Type B pancreatic cell (in vitro differentiated cells): ENCODE measurements at places on chromosomes 6 and 20.
A peak's percentile ranks its signal among the peaks of the same experiment; 100 is the strongest.

DNA sequence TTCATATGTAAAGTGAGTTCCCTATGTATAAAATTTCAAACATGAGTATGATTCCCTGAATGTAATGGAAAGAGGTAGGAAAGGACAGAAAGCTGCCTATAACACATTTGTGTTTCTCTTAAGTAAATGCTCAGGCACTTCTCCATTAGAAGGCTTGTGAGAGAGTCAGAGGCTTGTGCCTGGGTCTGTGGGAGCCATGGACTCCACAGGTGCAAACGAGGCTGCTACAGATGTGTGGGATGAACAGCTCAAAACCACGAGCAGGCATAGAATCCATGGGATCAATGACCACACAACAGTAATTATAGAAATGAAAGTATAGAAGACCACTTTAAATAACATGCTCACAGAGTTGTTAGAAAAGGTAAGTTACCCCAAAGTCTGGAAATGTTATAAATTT, 134.4 kb downstream of the ARID1B start:
- H3K4me1 ChIP-seq, result peaks cover 17% of the 10 kb centered on the region
- H3K27me3 ChIP-seq, result no peaks in the 10 kb centered on the region
- H3K27ac ChIP-seq, result no peak overlapping the region
- H3K4me3 ChIP-seq, result no peak overlapping the region

- H3K27me3 ChIP-seq, result peaks cover 7% of the 10 kb centered on the region
- H3K36me3 ChIP-seq, result no peaks in the 10 kb centered on the region
- DNase-seq, result no peak
- no peak overlapping the region for H3K4me3 ChIP-seq
- H3K4me1 ChIP-seq, result no peaks in the 10 kb centered on the region
- no peak overlapping the region for H3K27ac ChIP-seq
Measured at GRCh38 chr6:50661636-50662035, 51.7 kb upstream of the TFAP2D start.

DNA sequence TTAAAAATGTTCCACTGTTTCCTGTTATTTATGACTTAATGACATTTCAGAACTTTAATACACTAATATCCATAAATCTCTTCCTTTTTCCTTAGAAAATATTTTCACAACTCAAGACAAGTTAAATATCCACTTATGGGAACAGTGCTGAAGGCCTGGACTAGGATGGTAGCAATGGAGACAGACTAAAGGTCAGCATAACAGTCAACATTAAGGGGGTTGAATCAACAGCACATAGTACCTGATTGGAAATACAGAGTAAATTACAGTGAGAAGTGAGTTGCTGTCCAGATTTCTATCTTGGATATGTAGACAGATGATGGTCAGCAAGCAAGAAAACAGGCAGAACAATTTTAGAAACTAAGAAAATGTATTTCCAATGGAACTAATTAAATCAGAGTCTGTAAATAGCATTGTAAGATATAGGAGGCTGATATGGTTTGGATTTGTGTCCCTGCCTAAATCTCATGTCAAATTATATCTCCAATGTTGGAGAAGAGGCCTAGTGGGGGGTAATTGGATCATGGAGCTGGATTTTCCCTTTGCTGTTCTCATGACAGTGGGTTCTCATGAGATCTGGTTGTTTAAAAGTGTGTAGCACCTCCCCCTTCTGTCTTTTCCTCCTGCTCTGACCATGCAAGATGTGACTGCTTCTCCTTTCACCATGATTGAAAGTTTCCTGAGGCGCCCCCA, 682.7 kb downstream of the MAFB start:
- peak overlapping the region; percentile 27 for H3K4me3 ChIP-seq
- no peaks in the 10 kb centered on the region for H3K27me3 ChIP-seq
- DNase-seq, result no peak
- peaks cover 29% of the 10 kb centered on the region for H3K4me1 ChIP-seq
- H3K36me3 ChIP-seq, result no peaks in the 10 kb centered on the region

DNA sequence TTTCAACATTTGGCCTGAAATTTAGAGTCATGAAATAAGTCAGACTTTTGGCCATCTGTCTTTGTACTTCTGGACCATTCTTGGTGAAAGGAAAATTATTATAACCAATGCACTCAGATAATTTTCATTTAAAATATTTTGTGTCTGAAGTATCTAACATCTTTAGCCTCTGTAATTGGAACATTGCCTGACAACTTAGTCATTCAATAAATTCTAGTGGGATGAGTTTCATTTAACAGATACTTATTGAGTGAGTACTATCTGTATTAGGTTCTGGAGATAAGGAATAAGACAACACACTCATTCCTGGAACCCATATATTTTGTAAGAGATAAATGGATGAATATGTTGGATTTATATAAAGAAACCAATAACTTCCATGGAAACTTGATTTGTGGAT, 536.0 kb downstream of the BCKDHB start:
- no peak for DNase-seq
- no peak overlapping the region for H3K4me3 ChIP-seq
- H3K27me3 ChIP-seq, result no peaks in the 10 kb centered on the region
- peaks cover 18% of the 10 kb centered on the region for H3K4me1 ChIP-seq
- no peaks in the 10 kb centered on the region for H3K36me3 ChIP-seq

GRCh38 chr6:25329161-25329817, 50.1 kb downstream of the CARMIL1 start:
- no peaks in the 10 kb centered on the region for H3K27me3 ChIP-seq
- H3K4me3 ChIP-seq, result no peak overlapping the region
- H3K36me3 ChIP-seq, result no peaks in the 10 kb centered on the region
- no peak for DNase-seq
- H3K4me1 ChIP-seq, result peaks cover 27% of the 10 kb centered on the region

DNA sequence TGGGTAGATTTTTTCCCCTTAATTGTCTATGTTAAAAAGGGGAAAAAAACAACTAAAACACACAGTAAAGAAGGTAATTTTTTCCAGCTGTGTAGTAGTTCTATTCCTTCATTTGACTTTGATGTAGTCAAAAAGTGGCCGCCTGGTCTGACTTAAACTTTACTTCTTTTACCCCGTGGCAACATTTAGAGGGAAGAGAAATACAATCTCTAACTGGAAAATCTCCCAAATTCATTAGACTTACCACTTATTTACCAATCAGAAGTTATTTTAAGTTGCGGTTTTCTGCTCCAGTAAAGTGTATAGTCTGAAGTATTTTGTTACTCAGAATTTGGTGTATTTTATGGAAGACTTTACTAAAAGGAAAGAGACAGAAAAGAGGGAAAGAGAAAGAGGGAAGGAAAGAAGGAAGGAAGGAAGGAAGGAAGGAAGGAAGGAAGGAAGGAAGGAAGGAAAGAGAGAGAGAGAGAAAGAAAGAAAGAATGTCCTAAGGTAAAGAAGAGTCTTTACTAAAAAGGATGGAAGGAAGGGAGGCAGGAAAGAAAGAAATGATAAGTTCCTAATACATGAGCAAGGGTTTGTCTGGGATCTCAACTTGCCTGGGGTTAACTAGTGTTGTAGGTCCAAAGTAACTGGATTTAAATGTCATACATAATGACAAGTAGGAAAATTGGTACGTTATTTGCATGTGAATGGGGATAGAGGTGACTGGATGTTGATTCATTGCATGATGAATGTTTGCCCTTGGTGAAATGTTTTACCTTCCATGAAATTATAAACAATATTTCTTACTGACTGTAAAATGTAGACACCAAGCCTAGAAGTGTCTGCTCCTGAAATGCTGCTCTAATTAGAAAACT, 135.1 kb downstream of the SAMD5 start:
- no peak for DNase-seq
- H3K27ac ChIP-seq, result no peak overlapping the region
- H3K4me3 ChIP-seq, result no peak overlapping the region

DNA sequence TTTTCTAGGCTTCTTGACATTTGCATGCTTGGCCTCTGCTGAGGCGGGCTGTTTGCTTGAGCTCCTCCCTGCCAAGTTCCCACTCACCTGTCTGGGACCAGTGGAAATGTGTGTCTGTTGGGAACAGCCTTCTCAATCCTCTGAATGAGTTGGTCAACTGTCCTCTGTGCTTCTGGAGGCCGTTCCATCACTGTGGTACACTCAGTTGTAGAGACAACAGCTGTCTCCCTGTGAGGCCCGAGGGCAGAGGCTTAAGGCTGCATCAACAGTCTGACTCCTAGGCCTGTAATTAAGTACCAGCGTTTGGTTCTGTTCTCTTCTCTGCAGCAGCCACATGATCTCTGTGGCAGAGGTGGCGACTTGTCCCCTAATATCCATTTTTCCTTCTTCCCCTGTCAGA, 110.9 kb downstream of the CDC5L start:
- peaks cover 36% of the 10 kb centered on the region for H3K27me3 ChIP-seq
- H3K4me3 ChIP-seq, result no peak overlapping the region
- peak; percentile 37 for DNase-seq
- no peaks in the 10 kb centered on the region for H3K36me3 ChIP-seq
- H3K27ac ChIP-seq, result no peak overlapping the region

DNA sequence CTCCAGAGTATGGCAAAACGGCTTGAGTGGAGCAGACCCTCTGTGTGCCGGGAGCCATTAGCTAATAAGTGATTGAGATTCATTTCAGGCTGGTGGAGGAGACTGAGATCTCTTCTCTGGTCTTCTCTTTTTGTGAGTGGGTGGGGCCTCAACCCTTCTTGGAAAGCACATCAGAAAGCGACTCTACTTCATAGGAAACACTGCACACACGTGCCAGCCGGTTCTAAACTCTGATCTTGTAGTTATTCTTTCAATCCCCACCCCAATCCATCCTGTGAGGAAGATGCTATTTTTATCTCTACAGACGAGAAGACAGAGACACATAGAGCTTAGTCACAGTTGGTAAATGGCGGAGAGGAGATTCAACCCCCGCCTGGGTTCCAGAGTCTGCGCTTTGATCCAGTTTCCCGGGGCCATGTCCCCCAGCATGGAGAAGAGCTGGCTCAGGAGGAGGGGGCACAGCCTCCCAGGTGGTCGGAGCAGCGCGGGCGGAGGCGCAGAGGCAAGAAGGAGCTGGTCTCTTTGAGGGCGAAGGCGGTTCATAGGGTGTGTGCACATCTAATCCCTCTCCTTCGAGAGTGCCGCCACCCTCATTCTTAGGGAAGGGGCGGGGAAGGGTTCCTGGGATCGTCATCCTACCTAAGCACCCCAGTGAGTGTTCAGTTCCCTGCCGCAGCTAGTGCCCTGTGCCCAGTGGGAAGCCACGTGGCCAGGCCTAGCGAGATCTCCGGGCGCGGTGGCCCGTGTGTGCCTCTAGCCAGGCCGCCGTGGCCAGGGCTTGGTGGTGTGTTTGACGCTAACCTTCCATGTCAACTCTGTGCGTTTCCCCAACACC, 49.0 kb upstream of the TAGAP start:
- DNase-seq, result no peak
- H3K4me3 ChIP-seq, result no peak overlapping the region
- H3K27ac ChIP-seq, result no peak overlapping the region
- peaks cover 7% of the 10 kb centered on the region for H3K4me1 ChIP-seq

DNA sequence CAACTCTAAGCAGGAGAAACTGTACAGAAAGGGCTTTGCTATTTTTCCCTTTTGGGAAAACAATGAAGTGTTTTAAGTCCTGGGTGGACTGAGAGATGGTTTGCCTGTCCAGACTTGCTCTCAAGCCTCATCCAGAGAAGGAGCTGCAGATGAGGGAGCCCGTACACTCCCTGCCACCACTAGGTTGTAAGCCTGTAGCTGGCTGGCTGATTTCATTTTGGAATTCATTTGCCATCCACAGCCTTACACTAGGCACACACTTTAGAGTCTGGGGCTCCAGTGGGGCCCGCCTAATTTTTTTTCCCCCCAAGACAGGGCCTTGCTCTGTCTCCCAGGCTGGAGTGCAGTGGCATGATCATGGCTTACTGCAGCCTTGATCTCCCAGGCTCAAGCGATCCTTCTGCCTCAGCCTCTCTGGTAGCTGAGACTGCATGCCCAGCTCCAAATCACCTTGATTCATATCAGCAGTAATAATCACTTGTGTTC, 28.4 kb downstream of the POFUT1 start:
- DNase-seq, result no peak
- H3K27me3 ChIP-seq, result no peaks in the 10 kb centered on the region
- H3K27ac ChIP-seq, result peak overlapping the region; percentile 61
- H3K4me1 ChIP-seq, result peaks cover 22% of the 10 kb centered on the region

GRCh38 chr6:89009624-89010059, 46.2 kb upstream of the RNGTT start:
- no peak overlapping the region for H3K4me3 ChIP-seq
- H3K27ac ChIP-seq, result no peak overlapping the region
- no peaks in the 10 kb centered on the region for H3K27me3 ChIP-seq
- no peaks in the 10 kb centered on the region for H3K36me3 ChIP-seq
- DNase-seq, result no peak

- DNase-seq, result no peak
- H3K36me3 ChIP-seq, result peaks cover 5% of the 10 kb centered on the region
- no peaks in the 10 kb centered on the region for H3K4me1 ChIP-seq
- H3K27me3 ChIP-seq, result no peaks in the 10 kb centered on the region
- no peak overlapping the region for H3K4me3 ChIP-seq
Measured at GRCh38 chr6:121143476-121143875, 190.8 kb downstream of the TBC1D32 start.

DNA sequence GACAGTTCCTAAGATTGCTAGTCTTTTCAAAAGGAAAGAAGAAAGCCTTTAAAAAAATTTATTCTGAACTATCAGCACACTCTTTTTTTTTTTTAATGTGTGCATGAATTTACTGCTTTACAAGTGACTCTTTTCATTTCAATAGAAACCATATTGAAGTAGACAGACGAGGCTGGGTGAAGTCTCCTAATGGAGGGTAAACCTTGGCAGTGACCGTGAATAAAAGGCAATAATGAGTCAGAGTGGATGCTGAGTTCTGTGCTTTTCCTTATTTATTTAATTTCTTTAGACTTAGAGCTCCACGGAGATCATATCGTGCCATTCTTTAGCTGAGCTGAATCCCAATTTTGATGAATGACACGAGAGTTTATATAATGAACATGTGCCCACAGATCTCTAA, 196.9 kb downstream of the PRL start:
- peaks cover 17% of the 10 kb centered on the region for H3K4me1 ChIP-seq
- peaks cover 6% of the 10 kb centered on the region for H3K36me3 ChIP-seq
- H3K27me3 ChIP-seq, result no peaks in the 10 kb centered on the region
- H3K27ac ChIP-seq, result no peak overlapping the region
- no peak for DNase-seq

DNA sequence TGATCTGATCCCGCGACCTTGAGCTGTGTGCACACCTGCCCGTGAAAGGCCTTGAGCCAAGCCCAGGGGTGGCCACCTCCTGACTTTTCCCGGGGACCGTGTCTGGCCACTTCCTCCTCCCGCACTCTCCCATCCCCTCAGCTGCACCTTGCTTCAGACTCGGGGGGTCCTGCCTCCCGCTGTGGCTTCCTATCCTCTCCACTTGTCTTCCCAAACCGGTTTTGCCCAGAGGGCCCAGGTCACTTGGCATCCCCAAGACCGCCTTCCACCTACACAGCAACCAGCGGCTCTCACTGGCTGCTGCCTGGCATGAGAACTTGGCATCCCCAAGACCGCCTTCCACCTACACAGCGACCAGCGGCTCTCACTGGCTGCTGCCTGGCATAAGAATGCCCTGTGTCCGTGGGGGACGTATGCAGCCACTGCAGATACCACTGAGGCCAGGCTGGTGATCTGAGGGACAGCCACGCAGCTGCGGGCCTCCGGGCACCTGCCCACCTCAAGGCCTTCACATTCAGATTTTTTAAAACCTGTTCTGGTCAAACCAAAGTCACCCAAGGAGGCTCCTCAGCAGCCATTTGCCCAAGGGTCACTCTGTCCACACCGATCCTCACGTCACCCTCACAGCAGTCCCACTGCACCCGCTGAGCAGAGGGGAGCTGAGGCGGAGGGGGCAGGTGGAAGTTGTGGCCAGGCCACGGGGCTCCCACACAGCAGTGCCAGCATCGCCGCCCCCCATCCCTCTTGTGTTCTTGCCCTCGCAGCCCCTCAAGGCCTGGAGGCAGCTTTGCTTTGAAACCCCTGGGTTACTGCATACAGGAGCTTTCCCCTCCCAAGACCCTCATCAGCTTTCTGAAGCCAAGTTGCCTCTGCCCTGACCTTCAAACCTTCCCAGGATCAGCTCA, 245.5 kb downstream of the TAF4 start:
- H3K27me3 ChIP-seq, result peaks cover 3% of the 10 kb centered on the region
- DNase-seq, result no peak
- no peaks in the 10 kb centered on the region for H3K36me3 ChIP-seq
- no peak overlapping the region for H3K4me3 ChIP-seq
- no peaks in the 10 kb centered on the region for H3K4me1 ChIP-seq
